ENCODE measurements at places on chromosomes 6 and 20.

DNA sequence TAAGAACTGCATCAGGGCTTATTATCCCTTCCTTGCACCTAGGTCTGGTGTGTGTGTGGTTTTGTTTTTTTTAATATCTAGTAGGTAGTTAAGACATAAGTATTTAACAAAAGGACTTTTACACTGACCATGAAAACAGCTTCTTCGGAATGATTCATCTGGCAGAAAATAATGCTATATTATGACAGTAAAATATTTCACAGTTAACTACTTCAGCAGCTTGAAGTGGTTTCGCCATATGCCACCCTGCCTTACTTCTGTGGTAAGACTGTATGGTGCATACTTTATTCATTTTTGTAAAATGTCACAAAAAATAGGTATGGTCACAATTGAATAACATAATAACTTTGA, 858 bp upstream of the PTPRK start:
- DNase-seq: no peak

- no peak for DNase-seq
Measured at GRCh38 chr20:59784365-59784764, 149.1 kb downstream of the SYCP2 start.

GRCh38 chr6:12288914-12289313, 1.2 kb upstream of the EDN1 start:
- no peak for DNase-seq

DNA sequence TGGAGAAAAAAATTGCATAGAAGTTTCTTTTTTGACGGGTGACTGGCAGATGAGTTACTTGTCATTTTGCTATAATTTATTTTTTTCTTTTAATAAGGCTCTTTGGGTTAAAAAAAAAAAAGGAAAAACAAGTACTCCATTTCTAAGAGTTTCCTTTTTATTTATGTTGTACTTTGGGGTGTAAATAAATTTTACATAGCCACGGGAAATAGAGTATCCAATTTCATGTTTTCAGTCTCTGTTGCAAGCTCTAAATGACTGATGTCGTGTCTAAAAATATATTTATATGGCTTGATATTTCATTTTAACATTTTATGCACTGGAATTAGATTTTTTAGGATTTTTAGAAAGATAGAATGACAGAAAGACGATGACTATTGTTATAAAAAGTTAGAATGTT, 3.4 kb downstream of the EYA4 start:
- DNase-seq: no peak

GRCh38 chr6:42137194-42137753, 5.1 kb downstream of the C6orf132 start:
- no peak for DNase-seq

DNA sequence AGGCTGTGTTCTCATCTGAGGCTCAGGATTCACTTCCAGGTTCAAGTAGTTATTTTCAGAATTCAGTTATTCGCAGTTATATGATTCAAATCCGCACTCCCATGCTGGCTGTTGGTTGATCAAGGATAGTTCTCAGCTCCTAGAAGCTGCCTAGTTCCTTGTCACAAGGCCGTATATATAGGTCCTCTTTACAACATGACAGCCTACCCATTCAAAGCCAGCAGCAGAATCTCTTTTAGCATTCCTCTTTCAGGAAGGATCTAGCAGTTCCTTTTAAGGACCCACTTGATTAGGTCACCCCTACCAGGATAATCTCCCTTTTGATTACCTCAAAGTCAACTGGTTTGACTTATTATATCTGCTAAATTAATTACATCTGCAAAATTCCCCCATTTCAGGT, 23.8 kb upstream of the LAMP5 start:
- DNase-seq: no peak
